NCI-H187 treated with DMSO at 0.1 percent for 48 hours (cell line): ENCODE measurements at places on chromosomes 2 and 18.

DNA sequence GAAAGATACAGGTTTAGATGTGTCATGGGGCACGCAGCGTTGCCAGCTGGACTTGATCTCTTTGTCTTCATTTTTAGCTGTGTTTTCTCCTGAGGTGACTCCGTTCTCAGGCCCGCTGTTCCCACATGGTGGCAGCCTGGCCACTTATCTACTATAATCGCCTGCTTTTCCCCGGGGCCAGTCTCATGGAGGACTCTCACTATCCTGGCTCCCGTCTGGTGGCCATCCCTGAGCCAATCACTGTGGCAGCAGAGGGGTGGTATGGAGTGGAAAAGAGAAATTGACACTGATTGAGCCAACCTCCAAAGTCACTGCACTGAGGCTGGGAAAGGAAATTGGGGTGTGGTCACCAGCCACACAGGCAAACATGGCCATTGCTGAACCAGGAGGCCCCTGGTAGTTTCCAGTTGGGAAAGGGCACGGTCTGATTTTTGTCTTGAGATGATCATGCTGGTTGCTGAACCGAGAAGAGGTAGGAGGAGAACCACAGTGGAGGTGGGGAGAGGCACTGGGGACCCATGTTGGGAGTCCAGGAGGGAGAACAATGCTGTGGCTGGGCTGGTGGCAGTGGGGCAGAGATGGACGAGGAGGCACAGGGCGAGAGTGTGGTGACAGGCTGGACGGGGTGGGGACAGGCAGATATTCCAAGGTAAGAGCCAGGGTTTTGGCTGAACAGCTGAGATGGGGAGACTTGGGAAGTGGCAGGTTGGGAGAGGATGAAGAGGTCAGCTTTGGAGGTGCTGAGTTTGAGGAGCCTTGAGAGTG, 45.6 kb downstream of the KCNIP3 start:
- no peak for DNase-seq

- DNase-seq, result no peak
These were observed 122.7 kb downstream of the DNER start for GRCh38 chr2:229591611-229592010.

GRCh38 chr18:7417727-7418126, 149.4 kb upstream of the PTPRM start:
- DNase-seq, result no peak

DNA sequence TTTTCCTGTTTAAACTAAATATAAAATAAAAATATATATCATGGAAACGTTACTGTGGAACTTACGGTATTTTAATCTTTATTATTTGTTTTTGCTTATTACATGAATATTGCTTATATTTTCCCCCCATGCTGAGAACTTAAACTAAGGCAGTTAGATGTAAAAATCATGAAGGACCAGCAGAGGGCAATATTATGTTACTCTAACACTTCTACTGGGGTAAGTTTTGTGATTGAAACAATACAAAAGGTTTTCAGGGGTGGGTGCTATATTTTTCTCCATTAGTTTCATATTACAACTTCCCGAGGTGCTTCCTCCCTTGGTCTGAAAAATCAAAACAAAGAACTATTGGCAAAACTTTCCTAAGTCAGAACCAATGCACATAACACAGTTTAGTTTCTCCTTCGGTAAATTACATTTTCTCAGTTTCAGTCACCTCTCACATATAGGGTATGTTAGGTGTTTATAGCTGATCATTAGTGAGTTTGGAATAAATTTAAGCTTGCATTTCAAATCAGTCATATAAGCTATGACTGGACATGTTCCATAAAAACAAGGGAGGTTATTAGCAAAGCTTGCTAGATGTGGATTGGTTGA, 54.8 kb downstream of the ZNF407 start:
- peak; percentile 7 for DNase-seq

DNA sequence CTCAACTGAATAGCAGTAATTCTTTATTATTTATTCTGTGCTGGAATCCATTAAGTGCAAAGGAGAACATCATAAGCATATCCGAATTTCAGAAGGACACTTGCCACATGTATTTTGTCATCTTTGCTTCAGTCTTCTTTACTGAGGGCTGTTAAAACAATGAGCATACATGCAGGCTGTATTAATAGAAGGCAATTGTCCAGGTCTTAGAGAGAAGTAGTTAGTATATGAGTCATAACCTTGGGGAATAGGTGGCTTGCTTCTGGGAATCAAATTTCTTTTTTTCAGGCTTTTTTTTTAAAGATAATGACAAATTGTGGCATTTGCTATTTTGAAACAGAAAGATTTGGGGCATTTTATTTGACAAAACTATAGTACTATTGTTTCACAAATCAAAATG, 773.5 kb downstream of the CNTNAP5 start:
- no peak for DNase-seq

GRCh38 chr2:239991689-239992314, 33.3 kb downstream of the NDUFA10 start:
- DNase-seq, result no peak
